Memory B cell (primary cell): ENCODE measurements at places on chromosomes 5 and 9.

DNA sequence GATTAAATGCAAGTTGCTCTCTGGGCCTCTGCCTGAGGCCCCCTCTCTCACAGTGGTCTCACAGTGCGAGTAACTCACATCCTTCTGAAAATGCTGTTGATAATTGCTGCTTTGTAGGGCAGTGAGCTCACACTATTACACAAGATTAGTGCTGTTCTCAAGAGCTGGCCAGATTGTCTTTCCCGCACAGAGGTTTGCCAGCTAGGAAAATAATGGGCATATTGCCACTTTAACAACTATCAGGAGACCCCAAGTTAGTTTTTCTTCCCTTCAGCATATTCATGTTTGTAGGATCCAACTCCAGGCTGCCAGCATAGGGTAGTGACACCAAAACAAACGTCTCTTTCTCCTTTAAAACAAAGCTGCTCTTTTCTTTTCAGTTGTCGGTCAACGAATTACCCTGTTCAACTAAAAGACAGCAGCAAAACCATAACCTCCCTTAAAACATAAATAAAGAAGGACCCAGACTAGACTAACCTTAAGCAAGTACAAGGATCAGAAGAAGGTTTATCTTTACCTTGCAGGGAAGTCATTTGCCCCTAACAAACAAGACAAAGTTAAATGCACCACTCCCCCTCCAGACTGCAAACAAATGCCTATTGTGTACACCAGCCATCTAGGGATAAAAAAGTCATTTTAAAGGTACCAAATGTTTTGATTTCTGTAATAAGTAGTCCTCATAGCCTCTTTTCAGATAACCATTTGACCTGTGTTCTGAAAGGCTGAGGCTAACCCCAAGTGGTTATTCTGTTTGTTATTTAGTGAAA is 91.4 kb downstream of the VCAN start:
- no peak for DNase-seq

DNA sequence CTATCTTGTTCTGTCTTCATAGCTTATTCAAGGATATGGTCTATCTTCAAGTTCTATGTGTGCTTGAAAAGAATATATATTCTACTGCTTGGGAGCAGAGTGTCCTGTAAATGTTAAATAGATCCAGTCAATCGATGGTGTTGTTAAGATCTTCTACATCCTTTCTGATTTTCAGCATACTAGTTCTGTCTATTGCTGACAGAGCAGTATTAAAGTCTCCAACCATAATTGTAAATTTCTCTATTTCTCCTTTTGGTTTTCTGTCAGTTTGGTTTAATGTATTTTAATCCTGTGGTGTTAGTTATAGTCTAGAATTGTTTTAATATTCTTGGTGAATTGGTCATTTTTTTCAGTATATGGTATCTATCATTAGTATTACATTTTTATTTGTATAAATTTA is 124.0 kb upstream of the COX7C start:
- DNase-seq: no peak

- DNase-seq: no peak
Observed at GRCh38 chr9:14238518-14238917, 75.4 kb downstream of the NFIB start.

GRCh38 chr5:142006363-142007236 is 6.2 kb downstream of the GNPDA1 start:
- no peak for DNase-seq

- DNase-seq: no peak
Observed at GRCh38 chr5:172065431-172066065, 59.1 kb upstream of the FBXW11 start.

- DNase-seq: no peak
Observed at GRCh38 chr5:19927919-19928318, 60.1 kb downstream of the CDH18 start.

DNA sequence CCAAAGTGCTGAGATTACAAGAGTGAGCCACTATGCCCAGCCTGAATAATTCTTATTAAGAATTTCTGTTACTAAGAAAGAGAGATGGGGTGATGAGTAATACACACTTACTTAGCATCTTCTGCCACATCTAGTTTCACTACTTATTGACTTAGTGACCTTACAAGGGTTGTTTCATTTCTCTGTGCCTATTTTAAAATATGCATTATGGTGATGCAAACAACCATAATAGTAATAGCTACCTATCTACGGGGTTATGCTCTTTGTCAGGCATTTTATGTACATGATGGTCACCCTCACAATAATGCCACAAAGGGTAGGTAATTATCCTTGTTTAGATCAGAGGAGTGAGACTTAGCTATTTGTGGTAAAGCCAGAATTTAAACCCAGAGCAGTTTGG is 499.0 kb upstream of the SGCD start:
- DNase-seq: no peak

DNA sequence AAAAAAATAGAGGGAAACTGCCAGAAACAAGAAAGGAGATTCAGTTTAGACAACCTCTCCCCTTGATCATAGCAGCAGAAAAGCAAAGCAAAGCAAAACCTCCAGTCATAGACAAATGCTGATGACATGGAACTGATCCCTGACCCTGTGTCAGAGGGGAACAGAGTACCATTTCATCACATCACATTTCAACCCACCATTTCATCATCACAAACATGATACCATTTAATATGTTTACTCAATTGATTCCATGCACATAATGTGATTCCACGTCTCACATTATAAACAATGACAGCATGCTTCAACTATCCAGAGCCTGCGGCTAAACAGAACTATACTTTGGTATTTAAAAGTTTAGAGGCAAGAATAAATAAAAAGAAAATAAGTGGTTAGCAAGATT is 28.7 kb upstream of the ACOT12 start:
- DNase-seq: no peak

DNA sequence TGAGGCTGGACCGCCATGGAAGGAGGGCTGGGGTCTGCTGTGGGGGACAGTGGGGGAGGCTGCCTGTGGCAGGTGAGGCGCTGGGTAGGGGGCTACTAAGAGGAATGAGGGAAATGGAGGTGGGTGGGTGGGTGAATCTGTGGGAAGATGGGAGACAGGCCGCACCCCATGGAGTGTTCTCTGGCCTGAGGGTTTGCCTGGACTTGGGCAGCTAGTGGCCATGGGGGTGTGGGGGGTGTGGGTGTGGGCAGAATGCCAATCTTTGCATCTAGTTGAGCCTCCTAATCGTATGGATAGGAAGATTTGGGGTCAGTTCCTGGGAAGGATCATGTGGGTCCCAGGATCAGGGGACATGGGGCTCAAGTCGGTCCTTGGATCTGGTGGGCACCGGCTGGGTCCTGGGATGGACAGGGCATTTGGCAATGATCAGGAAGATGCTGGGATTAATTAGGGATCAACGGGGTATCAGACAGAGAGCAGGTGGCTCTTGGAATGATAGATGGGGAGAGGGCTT is 518 bp downstream of the ZDHHC12 start:
- no peak for DNase-seq

GRCh38 chr5:131463656-131464055 is 171.4 kb downstream of the RAPGEF6 start:
- no peak for DNase-seq
